ENCODE measurements at places on chromosomes 7 and 10. TPM values are rescaled to one million over a fixed set of nuclear protein-coding genes. Genes with fewer than 3 reads are reported as not detected.

- DNase-seq, result no peak
Measured at GRCh38 chr10:89959433-89960110, 258.2 kb downstream of the KIF20B start.

- no peak for DNase-seq
Measured at GRCh38 chr7:106381252-106381651, 96.5 kb upstream of the NAMPT start.

The TLL2 gene
- total RNA-seq, result 0.60 TPM

DNA sequence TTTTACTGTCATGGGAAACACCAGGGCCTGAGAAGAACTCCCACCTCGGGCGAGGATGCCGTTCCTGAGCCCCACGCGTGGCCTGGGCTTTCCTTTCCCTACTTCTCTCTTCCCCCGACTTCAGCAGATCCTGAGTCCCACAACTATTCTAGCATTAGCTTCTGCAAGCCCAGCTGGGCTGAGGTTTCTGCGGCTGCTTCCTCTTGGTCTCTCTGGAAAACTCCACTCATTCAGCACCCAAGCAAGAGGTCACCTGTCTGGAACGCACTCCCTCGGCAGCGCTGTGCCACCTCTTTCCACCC, 761 bp upstream of the DOCK1 start:
- no peak for DNase-seq

The ENKUR gene
- total RNA-seq, result 0.46 TPM

DNA sequence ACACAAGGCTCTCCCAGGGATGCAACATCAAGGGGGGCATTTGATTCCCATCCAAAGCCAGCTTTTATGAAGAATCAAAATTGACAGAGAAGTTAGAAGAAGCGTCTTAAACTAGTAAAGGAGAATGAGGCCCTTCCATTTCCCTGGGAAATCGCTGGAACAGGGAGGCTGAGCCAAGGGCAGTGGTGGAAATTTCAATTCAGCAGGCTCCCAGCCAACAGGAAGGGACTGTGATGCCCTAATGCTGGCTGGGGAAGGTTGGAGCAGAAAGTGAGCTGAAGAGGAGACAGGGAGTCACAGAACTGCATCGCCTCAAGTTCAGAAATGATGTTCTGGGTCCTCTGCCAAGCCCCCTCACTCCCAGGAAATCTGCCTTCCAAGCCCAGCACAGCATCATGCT, 517.3 kb downstream of the GRID1 start:
- DNase-seq, result no peak

DNA sequence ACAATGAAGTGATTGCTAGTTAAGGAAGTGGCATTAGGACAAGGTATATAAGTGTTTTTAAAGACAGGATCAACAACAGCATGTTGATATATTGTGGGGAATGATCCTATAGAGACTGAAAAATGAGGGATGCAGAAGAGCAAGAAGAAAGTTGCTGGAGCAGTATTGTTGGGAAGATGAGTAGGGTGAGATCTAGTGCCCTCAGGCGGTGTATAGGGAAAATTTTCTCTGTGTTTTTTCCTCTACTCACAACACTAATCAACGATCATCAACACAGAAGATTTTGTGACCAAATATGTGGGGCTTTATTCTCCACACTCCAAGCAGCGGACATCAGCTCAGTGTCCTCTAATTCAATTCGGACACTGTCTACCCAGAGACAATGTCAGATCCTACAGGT, 9.6 kb upstream of the PTTG1IP2 start:
- DNase-seq, result no peak

The ERVW-1 gene
- not detected for total RNA-seq

DNA sequence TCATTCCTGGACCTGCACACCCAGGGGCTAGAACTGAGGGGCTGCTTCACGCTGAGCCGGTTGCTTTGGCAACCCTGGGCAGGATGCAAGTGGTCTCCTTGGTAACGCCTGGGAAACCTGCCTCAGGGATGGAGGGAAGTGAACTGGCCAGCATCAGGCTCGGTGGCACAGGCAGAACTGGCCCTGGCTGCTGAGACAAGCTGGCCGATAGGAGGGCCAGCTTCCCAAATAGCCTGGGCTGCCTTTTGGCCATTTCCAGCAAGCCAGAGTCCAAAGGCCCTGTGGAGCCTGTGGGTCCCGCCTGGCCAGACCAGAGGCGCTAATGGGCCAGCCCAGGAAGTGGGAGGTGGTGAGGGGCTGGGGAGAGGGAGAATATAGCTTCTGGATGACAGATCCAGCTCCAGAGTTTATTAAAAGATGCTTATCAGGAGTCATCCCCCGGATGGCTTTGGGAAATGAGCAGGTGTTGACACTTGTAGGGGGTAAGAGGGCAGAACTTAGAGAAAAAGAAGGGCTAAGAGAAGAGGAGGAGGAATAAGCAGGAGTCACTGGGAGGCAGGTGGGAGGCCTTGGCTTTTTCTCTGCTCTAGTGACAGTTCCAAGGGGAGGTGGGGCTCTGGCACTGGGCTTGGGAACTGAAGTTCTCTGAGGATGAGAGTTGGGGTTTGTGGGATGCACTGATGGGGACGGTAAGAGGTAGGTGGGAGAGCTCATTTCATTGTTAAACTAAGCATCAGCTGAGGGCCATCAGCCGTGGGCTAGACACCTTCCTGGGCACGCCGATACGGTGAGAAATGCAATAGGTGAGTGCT, 9.6 kb downstream of the NEURL1 start:
- no peak for DNase-seq

Data from progenitor cell of endocrine pancreas (in vitro differentiated cells).